HCT116 (cell line): ENCODE measurements at places on chromosomes 6 and 20. TPM values are rescaled to one million over a fixed set of nuclear protein-coding genes. Genes with fewer than 3 reads are reported as not detected.

- H3K4me3 ChIP-seq = no peak overlapping the region
- peak; percentile 85 for DNase-seq
- peaks cover 23% of the 10 kb centered on the region for H3K4me1 ChIP-seq
Measured at GRCh38 chr6:101614774-101615173, 221.3 kb downstream of the GRIK2 start.

DEFB121 gene
- total RNA-seq = not detected

DNA sequence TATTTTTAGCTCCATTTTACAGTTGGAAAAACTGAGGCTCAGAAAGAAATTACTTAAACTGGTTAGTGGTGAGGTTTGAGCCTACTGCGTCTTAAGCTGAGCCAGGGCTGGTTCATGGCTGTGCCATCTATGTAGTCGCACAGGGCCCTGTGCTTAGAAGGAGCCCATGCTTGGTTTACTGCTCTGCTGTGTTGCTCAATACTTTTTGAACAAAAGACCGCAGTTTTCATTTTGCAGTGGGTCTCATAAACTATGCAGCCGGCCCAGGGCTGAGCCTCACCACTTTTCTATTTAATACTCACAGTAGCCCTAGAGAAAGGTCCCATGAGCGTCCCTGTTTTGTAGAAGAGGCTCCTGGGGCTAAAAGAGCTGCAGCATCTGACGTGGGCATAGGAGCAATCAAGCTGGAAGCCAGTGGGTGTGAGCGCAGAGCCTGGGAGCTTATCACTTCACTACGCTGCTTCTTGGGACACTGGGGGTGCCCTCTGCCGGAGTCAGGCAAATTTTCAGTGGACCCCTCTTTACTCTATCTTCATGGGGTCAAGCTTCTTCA, 501 bp downstream of the SIRPB2 start:
- DNase-seq = no peak
- no peaks in the 10 kb centered on the region for H3K36me3 ChIP-seq
- H3K4me1 ChIP-seq = no peaks in the 10 kb centered on the region
- no peak overlapping the region for H3K27ac ChIP-seq
- H3K27me3 ChIP-seq = no peaks in the 10 kb centered on the region
- no peak overlapping the region for H3K4me3 ChIP-seq

GRCh38 chr6:18139935-18140621, 14.8 kb downstream of the TPMT start:
- H3K4me3 ChIP-seq = no peak overlapping the region
- DNase-seq = no peak
- H3K4me1 ChIP-seq = no peaks in the 10 kb centered on the region
- H3K27me3 ChIP-seq = no peaks in the 10 kb centered on the region
- H3K36me3 ChIP-seq = no peaks in the 10 kb centered on the region

GRCh38 chr6:67971812-67972211, 663.3 kb upstream of the ADGRB3 start:
- H3K27me3 ChIP-seq = no peaks in the 10 kb centered on the region
- H3K36me3 ChIP-seq = no peaks in the 10 kb centered on the region
- H3K4me3 ChIP-seq = no peak overlapping the region

DNA sequence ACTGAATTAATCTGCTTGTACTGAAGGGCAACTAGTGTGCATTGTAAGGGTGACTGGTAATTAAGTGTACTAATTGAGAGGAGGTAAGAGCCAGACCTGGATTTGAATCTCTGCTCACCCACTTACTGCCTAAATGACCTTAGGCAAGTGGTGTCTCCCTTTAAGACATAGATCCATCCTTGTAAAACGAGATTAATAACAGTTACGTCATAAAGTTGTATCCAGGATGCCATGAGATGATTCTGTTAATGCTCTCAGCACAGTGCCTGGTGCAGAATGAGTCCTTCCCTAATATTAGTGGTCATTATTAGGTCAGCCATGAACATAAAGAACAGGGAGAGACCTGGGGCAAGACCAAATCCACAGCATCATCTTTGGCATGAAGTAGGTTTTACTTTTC, 470.1 kb downstream of the MAFB start:
- no peaks in the 10 kb centered on the region for H3K4me1 ChIP-seq
- no peak overlapping the region for H3K27ac ChIP-seq
- H3K27me3 ChIP-seq = no peaks in the 10 kb centered on the region

GRCh38 chr20:39865446-39865845, 823.6 kb downstream of the MAFB start:
- no peaks in the 10 kb centered on the region for H3K27me3 ChIP-seq
- no peaks in the 10 kb centered on the region for H3K4me1 ChIP-seq
- H3K36me3 ChIP-seq = no peaks in the 10 kb centered on the region
- DNase-seq = no peak

EYS gene
- total RNA-seq = not detected

MDFI gene
- total RNA-seq = 35.5 TPM

- H3K27me3 ChIP-seq = no peaks in the 10 kb centered on the region
- H3K27ac ChIP-seq = no peak overlapping the region
- no peak overlapping the region for H3K4me3 ChIP-seq
Measured at GRCh38 chr6:130354322-130354721, 11.5 kb upstream of the TMEM200A start.

CTSZ gene
- 100 TPM for total RNA-seq

NR2E1 gene
- total RNA-seq = not detected

DNA sequence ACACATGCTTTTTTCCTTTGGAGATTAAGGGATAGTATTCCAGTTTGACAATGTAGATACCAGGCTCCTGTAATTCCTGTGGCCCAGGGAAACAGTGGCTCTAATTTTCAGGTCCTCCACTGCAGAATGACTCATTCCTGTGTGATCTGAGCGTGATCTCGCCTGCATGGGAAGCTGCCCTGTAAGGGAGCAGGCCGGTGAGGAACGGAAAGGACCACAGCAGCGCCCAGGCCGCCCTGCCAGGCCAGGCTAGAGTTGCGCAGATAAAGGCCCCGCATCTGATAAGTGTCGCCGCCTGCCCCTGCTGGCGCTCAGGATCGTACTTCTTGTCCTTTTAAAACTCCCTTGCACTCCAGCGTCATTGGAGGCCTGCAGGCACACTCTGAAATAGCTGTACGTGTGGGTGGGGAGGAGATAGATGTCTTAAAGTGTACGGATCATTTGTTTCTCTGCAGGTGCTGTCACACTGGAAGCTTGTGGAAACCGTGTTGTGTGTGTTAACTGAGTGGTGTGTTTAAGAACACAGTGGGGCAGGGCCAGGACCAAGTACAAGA, 60.7 kb downstream of the SYNJ2 start:
- peak overlapping the region; percentile 87 for H3K27ac ChIP-seq
- peaks cover 94% of the 10 kb centered on the region for H3K4me1 ChIP-seq
- no peaks in the 10 kb centered on the region for H3K36me3 ChIP-seq
- H3K27me3 ChIP-seq = no peaks in the 10 kb centered on the region
- no peak overlapping the region for H3K4me3 ChIP-seq
- peak; percentile 69 for DNase-seq

- H3K4me1 ChIP-seq = no peaks in the 10 kb centered on the region
- no peak overlapping the region for H3K4me3 ChIP-seq
- H3K27me3 ChIP-seq = no peaks in the 10 kb centered on the region
- H3K36me3 ChIP-seq = no peaks in the 10 kb centered on the region
- no peak for DNase-seq
Measured at GRCh38 chr6:112049026-112049799, 4.7 kb upstream of the CCN6 start.

DNA sequence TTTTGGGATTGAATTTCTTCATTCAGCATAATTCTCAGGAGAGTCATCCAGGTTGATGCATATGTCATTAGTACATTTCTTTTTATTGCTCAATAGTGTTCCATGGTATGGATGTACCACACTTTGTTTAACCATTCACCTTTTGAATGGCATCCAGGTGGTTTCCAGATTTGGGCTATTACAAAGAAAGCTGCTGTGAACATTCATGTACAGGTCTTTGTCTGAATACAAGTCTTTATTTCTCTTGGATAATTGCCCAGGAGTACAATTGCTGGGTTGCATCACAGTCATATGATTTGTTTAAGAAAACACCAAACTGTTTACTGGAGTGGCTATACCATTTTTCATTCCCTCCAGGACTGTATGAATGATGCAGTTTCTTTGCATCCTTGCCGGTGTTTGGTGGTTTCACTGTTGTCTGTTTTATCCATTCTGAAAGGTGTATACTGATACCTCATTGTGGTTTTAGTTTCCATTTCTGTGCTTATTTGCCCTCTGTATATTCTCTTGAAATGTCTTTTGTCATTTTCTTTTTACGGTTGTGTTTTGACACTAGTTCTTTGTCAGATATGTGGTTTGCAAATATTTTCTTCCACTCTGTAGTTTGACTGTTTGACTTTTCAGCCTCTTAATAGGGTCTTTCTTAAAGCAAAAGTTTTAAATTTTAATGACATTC, 8.8 kb downstream of the CDKAL1 start:
- no peak overlapping the region for H3K27ac ChIP-seq
- no peaks in the 10 kb centered on the region for H3K27me3 ChIP-seq
- H3K4me3 ChIP-seq = no peak overlapping the region
- peaks cover 14% of the 10 kb centered on the region; the same call in 1 of the 2 replicates for H3K4me1 ChIP-seq
- H3K36me3 ChIP-seq = peaks cover 9% of the 10 kb centered on the region; the same call in 1 of the 2 replicates
